Posterior cingulate gyrus (tissue), 11 donors: ENCODE measurements at places on chromosomes 13 and 19.

DNA sequence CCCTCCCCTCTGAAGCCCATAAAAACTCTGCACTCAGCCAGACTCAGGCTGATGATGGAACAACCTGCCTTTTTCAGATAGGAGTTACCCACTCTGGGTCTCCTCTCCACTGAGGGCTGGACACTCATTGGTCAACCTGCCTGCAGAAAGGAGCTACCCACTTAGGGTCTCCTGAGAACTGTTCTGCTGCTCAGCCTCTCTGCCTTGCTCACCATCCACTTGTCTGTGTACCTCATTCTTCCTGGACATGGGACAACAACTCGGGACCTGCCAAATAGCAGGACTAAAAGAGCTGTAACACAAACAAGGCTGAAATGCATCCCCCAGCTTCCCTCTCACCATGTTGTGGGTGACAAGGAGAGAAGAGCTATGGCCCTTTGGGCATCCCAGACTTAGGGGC lies 18.4 kb upstream of the RCBTB2 start:
- no peak for DNase-seq

DNA sequence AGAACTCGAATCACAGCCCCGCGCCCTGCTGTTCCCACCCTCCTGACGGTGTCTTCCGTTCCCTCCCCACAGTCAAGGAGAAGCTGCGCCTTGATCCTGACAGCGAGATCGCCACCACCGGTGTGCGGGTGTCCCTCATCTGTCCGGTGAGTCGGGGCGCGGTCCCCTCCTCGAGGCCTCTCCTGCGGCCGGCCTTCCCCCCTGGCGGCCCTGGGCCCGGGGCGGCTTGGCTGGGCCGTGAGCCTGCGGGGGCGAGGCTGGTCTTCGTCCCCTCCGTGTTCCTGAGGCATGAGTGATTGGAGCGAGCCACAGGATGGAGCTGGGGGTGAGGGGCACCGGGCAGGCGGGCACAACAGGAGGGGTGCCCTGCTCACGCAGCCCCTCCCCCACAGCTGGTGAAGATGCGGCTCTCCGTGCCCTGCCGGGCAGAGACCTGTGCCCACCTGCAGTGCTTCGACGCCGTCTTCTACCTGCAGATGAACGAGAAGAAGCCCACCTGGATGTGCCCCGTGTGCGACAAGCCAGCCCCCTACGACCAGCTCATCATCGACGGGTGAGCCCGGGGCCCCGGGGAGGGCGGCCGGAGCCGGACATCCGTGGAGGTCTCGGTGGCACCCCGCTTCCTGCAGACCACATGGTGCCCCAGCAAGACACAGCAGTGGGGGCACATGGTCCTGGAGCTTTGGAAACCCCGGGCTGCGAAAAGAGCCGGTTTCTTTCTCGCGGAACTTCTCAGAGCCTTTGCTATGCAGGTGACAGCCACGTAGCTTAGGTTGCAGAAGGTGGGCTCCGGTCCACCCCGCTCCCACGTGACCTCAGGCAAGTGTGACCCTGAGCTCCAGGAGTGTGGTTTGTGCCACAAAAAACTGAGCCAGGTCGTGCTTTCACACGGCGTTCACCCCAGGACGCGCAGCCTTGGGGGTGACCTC lies 25.8 kb downstream of the PIAS4 start:
- no peak for DNase-seq

DNA sequence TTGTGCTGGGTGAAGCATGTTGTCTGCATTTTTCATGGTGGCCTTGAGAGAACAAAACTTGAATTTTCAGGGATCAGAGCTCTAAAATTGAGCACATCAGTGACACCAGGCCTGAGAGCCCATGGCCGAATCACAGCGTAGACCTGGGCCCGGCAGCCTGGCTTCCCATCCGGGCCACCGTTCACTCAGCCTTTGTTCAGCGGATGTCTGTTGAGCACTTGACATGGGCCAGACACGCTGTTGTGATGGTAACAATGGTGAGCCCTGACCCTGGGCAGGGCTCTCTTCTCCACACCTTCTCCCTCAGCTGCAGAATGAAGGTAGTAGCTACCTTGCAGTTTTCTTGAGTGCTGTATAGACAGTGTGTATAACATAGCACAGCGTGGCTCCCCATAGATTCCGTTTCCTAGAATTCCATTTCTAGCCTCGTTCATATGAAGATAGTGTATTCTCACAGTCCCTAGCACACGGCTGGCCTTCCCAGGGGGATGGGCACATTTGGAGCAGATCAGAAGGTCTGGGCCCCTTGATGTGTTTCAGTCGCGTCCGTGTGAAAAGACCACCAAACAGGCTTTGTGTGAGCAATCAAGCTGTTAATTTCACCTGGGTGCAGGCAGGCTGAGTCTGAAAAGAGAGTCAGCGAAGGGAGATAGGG lies 75.3 kb downstream of the RAB20 start:
- DNase-seq, result no peak

DNA sequence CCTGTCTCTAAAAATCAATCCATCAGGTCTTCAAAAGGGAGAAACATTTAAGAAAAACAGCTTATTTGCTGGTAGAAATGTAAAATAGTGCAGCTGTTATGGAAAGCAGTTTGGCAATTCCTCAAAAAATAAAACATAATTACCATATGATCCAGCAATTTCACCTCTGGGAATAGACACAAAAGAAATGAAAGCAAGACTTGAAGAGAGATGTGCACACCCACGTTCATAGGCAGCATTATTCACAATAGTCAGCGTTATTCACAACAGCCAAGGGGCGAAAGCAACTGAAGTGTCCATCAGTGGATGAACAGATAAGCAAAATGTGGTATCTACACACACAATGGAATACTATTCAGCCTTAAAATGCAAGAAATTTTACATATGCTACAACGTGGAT lies 45.1 kb upstream of the DOCK9 start:
- no peak for DNase-seq

DNA sequence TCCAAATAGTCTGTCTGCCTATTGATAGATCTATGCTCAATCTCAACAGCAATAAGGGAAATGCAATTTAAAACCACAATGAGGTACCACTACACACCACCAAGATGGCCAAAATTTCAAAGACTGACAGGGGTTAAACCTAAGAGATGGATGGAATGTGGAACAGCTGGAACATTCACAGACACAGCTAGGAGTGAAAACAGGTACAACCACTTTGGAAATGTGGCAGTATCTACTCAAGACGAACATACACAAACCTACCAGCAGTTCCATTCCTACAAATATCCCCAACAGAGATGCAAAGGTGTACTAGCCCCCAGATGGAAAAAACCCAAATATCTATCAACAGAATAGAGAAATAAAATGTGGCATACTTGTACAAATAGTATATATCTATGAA lies 86.4 kb downstream of the TSC22D1 start:
- DNase-seq, result no peak

DNA sequence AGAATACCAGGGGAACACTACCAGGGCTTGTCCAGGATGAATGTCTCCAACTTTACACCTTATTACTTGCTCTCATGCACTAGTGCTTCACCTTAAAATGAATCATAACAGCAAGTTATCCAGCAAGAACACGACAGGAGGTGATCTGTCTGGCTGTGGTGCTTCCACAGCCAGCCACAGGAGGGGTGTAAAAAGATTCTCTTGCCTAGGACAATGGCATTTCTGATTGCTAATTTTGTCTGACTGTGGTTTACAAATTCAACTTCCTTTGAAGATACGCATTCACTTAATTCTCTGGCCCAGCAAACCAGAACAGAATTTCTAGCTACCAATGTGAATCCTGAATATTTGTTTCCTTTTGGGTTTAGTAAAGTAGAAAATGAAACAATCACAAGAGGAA lies 23.1 kb upstream of the COG3 start:
- no peak for DNase-seq

- DNase-seq, result no peak
Measured at GRCh38 chr13:113110048-113110851, 4.7 kb downstream of the F7 start.

- no peak for DNase-seq
Measured at GRCh38 chr13:51935326-51936171, 73.8 kb downstream of the CCDC70 start.

DNA sequence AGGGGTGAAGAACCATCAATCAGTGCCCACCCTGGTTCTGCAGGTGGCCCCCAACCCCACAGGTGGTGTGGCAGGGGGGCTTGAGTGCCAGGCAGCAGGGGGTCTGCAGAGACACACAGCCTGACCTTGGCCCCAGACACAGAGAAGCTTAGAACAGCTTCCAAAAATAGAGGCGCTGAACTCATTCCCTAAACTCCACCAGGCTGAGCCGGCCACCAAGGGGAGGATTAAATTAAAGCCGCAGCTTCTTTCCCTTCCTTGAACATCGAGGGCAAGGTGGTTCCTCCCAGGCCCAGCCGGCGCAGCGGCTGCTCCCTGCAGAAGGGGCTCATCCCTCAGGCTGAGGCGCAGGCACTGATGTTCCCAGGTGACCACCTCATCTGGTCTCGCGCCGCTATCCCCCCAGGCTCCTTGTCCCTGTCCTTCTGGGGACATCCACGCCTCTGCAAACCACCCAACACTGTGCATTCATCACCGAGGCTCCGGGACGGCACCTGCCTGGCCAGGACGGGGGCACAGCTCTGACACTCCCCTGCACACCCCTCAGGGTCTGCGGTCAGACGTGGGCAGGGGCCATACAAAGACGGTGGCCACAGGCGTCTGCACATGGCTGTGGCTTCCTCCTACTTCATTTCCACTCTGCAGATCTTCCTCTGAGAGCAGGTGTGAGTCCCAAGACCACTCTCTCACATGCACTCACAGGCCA lies 30.9 kb downstream of the LAMP1 start:
- no peak for DNase-seq

GRCh38 chr13:51687947-51688714 lies 103.9 kb downstream of the WDFY2 start:
- peak; percentile 75 for DNase-seq

DNA sequence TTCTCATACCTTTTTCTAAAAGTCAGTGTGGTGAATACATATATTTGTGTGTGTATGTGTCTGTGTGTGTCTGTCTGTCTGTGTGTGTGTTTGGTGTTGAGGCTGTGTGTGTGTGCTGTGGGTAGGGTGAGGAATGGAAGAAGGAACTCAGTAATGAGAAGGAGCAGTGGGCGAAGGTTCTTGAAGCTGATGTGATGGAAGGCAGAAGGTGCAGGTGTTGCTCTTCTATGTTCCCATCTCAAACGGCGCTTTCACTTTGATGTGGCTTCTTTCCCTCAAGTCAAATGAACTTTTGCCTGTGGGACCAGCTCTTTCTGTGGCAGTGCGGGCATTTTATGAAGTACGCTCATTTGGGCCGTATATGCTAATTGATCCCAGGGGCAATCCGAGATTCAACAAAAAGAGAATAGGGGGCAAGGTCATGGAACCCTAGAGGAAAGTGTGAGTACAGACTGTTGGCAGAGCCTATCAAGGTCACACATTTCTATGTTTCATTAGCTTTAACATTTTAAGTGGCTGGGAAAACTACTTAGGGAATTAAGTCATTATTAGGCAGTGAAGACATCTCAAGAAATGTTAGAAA lies 15.2 kb downstream of the BIVM start:
- DNase-seq, result no peak

DNA sequence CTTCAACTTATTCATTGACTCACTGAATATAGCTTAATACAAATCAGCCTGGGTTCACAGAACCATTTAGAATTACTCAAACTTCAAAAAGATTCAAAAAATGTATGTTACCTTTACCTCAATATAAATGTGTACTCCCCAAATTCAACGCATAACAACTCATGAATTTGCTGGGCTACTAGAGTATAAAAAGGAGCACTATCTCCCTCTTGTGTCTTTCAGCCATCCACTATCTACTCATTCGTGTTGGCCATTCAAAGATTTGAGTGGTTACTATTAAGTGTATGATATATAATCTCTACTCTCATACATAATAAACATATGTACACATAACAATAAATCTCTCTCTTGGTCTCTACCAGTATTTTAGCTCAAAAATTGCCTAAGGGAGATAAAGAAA lies 20.3 kb downstream of the INTS6 start:
- no peak for DNase-seq

DNA sequence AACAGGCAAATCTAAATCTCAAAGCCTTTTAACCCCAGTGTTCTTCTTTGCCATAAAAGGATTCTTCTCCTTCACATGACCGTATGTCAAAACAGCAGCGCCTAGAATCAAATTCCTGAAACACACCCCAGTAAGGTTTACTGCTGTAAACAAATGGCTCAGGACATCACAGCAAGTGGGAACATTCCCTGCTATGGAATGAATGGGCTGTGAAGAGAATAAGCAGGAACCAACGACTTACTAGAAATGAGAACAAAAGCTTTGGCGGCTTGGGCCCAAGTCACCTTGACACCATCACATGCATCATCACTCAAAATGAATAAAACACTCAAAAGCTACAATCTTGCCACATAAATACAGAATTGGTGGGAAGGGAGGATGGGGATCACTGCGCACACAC lies 80.4 kb upstream of the SPATA13 start:
- no peak for DNase-seq

DNA sequence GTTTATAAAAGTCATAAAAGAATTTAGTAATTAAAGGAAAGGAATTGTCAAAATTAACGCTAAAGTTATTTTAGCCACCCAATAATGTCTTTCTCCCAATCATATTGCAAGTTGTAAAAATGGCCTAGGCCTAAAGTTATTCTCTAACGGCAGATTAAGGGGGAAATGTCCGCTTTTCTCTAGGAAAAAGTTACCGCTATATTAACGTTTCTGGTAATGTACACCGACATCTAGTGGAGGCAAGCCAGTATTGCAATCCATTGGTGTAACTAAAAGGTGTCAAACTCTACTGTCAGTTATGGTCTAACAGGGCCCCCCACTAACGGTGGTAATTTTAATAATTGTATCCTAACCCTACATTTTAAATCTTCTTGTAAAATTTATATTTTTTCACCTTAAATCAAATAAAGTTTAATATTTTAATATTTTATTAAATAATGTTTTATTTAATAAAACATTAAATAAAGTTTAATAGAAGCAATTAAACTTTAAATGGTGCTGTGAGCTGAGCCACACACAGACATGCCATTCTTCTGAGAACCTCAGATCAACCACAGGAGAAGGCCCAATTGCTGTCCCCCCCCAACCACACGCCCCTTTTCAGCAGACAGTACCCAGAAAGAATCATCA lies 35.9 kb upstream of the ZSCAN5A start:
- peak; percentile 10 for DNase-seq

DNA sequence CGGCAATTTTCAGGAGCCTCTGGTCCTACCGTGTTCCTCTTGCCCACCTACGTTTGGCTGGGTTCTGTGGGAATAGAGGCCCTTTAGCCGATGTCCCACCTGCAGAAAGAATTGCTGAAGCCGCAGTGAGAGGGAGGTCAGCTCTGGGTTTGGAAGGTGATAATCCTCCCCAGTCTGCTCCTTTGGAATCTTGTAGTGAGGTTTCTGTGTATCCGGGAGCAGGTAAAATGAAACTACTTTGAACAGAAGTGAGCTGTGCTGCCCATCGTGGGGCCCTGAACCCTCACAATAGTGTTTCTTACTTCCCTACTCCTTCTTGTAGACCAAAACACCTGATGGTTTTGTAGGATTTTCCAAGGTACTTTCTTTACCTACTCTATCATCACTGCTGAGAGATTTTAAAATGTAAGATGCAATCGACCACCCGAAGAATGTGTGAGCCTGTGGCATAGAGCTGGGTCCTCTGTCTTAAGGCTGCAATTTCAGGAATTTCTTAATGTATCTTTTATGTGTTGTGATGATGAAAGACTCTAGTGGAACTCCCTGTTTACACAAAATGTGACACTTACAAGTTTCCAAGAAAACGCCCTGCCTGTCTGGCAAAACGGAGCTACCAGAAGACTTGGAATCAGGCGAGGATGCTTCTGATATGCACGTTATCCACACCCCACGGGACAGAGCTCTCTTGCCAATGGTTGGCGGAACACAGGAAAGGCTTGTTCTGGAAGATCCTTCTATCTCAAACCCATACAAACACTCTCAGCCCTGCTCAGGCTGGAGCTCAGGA lies 76.1 kb downstream of the RGCC start:
- DNase-seq, result no peak

- DNase-seq, result no peak
Measured at GRCh38 chr13:111338841-111339240, 18.4 kb downstream of the TEX29 start.
